ENCODE measurements at places on chromosomes 5 and 9.
A peak's percentile ranks its signal among the peaks of the same experiment; 100 is the strongest.

GRCh38 chr5:140855772-140856674 is at the start of gene PCDHA10:
TSS of gene PCDHA10 (plus strand) at chr5:140855897. CDS start at chr5:140856049, 152 bp downstream.
- DNase-seq, result peak; percentile 3

- DNase-seq, result no peak
Observed at GRCh38 chr9:126116351-126117157, 210.1 kb upstream of the MVB12B start.

DNA sequence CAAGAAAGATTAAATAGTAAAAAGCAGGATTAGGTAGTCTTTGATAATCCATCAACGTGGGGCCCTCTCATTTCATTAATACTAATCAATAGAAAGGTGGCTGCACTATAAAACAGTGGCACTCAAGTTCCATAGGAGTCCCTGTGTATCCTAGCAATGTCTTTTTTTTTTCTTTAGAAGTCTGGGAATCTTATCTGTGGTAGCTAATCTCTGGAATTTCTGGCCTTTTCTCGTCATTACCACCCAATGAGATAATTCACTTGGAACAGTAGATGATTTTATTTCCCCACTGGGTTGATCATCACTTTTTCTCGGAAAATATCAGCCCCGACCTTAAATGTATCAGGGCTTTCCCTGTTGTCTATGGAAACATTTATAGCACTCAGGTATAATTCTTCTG is 86.8 kb upstream of the CDH6 start:
- DNase-seq, result peak; percentile 56

GRCh38 chr5:1077491-1078020 is 34.3 kb downstream of the SLC12A7 start:
- DNase-seq, result no peak

GRCh38 chr9:37480759-37481158 is 5.0 kb upstream of the POLR1E start:
- no peak for DNase-seq

- DNase-seq, result no peak
Observed at GRCh38 chr9:75463871-75464270, 375.6 kb downstream of the OSTF1 start.

- no peak for DNase-seq
Observed at GRCh38 chr5:36623832-36624231, 17.4 kb downstream of the SLC1A3 start.

DNA sequence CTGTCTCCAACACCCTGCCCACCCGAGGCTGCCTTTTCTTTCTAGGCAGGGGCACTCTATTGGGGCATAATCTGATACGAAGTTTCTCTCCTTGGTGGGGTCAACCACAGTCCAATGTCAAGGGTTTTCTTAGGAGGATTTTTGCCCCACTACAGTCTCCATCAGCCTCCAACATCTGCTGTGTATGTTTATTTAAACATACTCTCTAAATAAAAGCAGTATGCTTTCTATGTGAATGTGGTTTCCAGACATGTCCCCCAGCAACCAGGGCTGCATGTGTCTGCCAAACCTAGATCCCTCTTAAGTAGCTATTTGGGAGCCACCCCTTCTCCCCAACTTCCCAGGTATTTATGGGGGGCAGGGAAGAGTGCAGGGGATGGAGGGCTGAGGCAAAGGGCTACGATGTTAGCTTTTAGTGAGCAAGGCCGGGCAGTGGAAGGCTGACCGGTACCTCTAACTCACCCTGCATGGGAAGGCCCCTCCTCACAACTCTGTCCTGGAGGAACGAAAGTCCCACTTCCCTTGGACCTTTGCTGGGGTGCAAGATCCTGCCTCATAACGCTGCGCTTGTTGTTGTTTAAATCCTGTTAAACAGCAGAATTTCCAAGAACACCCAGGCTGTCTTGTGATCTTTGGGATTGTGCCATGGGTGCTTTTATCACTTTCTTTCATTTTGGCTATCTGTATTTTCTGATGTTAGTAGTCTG is 75.4 kb downstream of the NREP start:
- no peak for DNase-seq

GRCh38 chr5:169283887-169284286 is 17.1 kb downstream of the SLIT3 start:
- no peak for DNase-seq

DNA sequence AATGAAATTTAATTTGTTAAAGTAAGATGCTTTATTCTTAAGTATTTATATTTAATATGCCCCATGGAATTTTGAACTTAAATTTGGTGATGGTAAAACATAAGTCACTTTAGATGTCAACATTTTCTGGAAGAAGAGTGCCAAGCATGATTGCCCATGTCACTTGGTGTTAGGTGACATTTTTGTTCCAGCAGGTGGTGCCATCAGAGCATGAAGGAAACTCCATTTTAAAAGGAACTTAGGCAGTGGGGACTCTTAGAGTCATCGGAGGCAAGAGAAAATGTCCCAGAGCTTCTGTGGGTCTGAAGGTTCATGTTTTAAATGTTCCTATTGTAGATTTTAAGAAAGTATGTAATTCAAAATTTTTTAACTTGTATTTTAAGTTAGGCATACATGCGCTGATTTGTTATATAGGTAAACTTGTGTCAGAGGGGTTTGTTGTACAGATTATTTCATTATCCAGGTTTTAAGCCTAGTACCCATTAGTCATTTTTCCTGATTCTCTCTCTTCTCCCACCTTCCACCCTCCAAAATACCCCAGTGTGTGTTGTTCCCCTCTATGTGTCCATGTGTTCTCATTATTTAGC is 789.3 kb downstream of the SEMA5A start:
- peak; percentile 72 for DNase-seq

DNA sequence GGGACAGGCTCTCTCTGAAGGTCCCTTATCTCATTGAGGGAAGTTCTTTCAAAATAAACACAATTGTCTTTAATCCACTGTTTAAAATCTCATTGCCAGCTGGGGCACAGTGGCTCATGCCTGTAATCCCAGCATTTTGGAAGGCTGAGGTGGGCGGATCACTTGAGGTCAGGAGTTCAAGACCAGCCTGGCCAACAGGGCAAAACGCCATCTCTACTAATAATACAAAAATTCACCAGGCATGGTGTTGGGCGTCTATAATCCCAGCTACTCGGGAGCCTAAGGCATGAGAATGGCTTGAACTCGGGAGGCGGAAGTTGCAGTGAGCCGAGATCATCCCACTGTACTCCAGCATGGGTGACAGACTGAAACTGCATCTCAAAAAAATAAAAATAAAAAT is 8.3 kb upstream of the NDFIP1 start:
- DNase-seq, result no peak

Measured in fibroblast of skin of back (primary cell).